Epithelial cell of alveolus of lung (primary cell): ENCODE measurements at places on chromosomes 12 and 14. TPM values are rescaled to one million over a fixed set of nuclear protein-coding genes. Genes with fewer than 3 reads are reported as not detected.

Gene GPR33
- not detected in 2 replicates for total RNA-seq

Gene C12orf50
- not detected in 2 replicates for total RNA-seq

Gene TM7SF3
- total RNA-seq, result 62.8 and 82.5 TPM in 2 replicates

Gene ZDHHC17
- total RNA-seq, result 11.1 and 23.3 TPM in 2 replicates

Gene PARP2
- total RNA-seq, result 6.3 and 12.9 TPM in 2 replicates

Gene FBRSL1
- 7.9 and 9.2 TPM in 2 replicates for total RNA-seq

Gene KRT71
- total RNA-seq, result not detected in 2 replicates

Gene TMEM63C
- total RNA-seq, result 0.65 TPM in 1 of 2 replicates, not detected in the other

Gene ZBTB1
- 23.0 and 44.2 TPM in 2 replicates for total RNA-seq

Gene TBX3
- total RNA-seq, result 96.8 and 243 TPM in 2 replicates

Gene OVCH1
- total RNA-seq, result 0.08 TPM in 1 of 2 replicates, not detected in the other

Gene BBOF1
- 5.7 and 8.4 TPM in 2 replicates for total RNA-seq

Gene NUDT4
- total RNA-seq, result 42.7 and 70.6 TPM in 2 replicates

Gene RERGL
- total RNA-seq, result not detected in 2 replicates

Gene PMEL
- 1.7 and 18.7 TPM in 2 replicates for total RNA-seq

Gene HOTAIR
- total RNA-seq, result not detected in 2 replicates

Gene CCDC38
- total RNA-seq, result not detected in 2 replicates

Gene CD69
- total RNA-seq, result 0.08 and 1.0 TPM in 2 replicates

Gene HHIPL1
- total RNA-seq, result 2.6 and 3.4 TPM in 2 replicates

Gene CMKLR1
- 0.13 TPM in 1 of 2 replicates, not detected in the other for total RNA-seq

Gene PEBP1
- total RNA-seq, result 192 and 254 TPM in 2 replicates

Gene MMP19
- 21.9 and 38.4 TPM in 2 replicates for total RNA-seq

Gene NXPH4
- total RNA-seq, result 3.4 and 7.5 TPM in 2 replicates

Gene GLS2
- total RNA-seq, result 0.13 TPM in 1 of 2 replicates, not detected in the other

Gene GRIP1
- total RNA-seq, result 0.13 TPM in 1 of 2 replicates, not detected in the other

Gene DEPDC4
- 1.2 and 6.9 TPM in 2 replicates for total RNA-seq

Gene SERPINA1
- 0.24 and 5.3 TPM in 2 replicates for total RNA-seq
